ENCODE measurements at places on chromosomes 3 and 15.

DNA sequence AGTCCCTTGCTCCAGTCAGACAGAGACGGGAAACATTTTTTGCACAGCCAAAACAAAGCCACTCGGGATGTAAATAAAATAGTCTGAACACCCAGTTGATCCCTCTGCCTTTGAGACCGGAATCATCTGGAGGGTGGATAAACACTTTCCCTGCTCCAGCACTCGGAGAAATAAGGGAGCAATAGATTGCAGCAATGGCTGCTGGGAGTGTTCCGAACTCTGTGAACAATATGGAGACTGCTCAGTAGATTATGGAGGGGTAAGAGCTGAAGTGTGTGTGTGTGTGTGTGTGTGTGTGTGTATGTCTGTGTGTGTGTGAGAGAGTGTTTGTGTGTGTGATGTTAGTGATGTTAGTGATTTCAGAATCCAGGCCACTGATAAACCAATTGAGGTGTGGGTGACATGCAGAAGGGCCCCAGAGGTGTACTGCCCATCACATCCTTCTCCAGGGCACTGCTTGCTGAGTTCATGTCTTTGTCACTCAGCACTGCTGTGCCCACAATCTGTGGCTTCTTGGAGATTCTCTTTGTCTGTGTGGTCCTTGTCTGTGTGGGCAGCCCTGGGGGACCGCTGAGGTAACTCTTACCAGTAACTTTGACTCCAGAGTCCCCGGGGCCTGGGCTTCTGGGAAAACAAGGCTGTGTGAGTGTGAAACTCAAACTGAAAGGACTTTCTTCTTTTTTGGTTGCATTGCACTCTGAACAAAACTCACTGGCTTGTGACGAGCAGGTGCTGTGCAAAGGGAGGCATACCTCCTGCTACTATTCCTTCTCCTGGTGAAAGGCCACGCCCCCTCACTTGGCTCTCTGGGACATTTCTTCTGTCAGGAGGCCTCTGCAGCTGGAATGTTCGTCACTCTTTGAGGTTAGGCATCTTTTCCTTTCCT is 23.0 kb downstream of the CRYGS start:
- DNase-seq: no peak

DNA sequence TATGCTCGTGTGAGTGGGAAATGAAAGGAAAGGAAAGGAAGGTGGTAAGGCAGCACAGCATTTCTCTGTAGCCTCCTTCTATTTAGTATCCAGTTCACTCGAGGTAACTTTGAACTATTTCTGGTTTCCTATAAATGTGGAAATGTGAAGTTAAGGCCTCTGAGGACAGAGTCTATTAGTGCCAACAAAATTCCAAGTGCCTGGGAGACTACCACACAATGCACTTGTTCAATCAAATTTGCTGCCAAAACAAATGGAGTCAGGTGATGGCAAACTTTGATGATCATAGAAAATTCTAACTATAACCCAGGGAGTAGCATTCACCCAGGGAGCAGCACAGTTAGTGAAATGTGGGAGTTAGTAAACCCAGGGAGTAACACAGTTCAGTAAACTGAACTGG is 155.1 kb downstream of the ALCAM start:
- no peak for DNase-seq

- DNase-seq: no peak
Observed at GRCh38 chr3:157089455-157090221, 70.3 kb downstream of the CCNL1 start.

GRCh38 chr3:192884777-192885773 is 32.6 kb downstream of the MB21D2 start:
- peak; percentile 78 for DNase-seq

DNA sequence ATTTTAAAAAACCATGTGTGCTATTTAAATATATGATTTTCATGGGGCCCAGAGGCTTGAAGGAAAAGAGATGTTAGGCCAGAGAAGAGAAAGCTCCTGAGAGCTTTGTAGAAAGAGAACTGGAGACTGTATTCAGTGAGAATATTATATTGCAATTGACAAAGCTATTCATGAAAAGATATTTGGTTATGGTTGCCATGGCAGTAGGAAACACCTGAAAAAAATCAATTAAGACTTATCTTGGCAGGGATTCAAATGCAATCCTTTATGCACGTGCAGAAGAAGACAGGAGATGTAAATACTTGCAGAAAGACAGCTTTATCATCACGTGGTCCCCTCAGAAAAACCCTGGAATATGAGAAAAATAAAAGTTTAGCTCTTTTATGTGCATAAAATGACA is 636.0 kb upstream of the TBL1XR1 start:
- DNase-seq: no peak

DNA sequence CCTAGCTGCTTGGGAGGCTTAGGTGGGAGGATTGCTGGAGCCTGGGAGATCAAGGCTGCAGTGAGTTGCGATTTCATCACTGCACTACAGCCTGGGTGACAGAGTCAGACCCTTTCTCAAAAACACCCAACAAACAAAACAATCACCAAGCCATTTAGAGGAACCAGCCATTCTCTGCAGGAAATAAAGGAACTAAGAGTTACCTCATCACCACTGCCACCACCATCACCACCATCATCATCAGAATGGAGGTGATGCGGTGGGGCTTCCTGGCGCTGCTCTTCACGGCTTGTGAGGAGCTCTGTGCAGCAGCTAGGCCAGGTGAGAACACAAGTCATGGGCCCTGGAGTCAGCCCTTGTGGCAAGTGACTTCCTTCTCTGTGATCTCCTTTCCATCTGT is 37.7 kb upstream of the KLHL25 start:
- DNase-seq: no peak

DNA sequence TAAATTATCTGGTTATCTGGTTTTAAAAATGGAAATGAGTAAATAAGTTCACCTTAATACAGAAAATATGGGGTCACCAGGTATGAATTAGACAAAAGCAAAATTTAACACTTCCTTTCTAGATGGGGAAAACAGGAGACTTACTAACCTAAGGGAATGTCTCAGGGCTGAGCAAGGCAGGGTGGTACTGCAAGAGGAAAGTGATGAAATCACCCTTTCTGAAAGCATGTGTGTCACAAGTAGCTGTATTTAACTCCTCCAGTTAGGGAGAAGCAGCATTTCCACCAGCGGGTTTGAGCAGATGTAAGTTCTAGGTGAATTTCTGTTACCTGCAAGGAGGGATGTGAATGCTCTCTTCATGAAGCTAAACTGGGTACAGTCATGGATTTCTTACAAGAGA is 629.1 kb downstream of the MECOM start:
- DNase-seq: no peak

GRCh38 chr3:16476636-16477035 is 36.9 kb downstream of the RFTN1 start:
- DNase-seq: peak; percentile 95

DNA sequence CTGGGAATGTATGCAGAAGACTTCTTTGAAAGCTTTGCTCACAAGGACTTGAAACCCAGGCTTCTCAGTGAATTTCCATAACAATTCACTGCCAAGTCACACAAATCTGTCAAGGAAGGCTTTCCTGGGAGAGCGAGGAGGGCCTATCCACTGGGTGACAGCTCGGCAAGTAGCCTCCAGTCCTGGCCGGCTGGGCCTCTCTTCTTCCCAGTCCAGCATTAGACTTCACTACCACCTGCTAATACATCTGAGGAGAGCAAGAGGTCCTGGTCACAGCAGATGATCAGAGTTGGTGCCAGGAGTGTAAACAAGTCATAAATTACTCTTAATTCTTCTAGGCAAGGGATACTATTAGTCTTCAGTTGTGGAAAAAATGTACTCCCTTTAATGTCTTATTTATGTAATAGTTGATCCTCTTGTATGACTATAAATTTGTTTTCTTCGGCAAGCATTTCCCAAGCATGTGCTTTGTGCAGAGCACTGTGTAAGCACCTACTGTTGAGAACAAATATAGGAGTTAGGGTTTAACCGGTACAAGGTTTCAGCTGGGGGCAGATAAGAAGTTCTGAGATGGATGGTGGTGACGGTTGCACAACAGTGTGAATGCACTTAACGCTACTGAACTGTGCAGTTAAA is 162.9 kb downstream of the VGLL4 start:
- DNase-seq: no peak

GRCh38 chr3:159919873-159920272 is 68.8 kb upstream of the IL12A start:
- DNase-seq: no peak

GRCh38 chr3:83218383-83219200 is 1457.1 kb upstream of the GBE1 start:
- DNase-seq: no peak

GRCh38 chr3:155581579-155581978 is 163.3 kb downstream of the PLCH1 start:
- DNase-seq: no peak

- DNase-seq: no peak
Observed at GRCh38 chr3:72229952-72230351, 445.0 kb upstream of the PROK2 start.

DNA sequence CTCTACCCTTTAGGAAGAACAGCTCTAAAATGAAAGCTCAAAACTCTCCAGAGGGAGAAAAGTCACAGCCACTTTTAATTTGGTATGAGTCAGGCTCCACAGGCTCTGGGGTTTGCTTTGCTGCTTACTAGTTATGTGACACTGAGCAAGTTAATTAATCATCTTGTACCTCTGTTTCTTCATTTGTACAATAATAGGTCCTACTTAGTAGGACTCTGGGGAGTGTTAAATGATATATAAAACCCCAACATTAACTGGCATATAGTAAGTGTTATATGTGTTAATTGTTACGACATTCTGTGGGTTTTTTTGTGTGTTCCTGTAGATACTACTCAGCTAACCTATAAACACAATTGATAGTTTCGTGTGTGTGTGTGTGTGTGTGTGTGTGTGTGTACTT is 6.6 kb downstream of the ACKR2 start:
- DNase-seq: no peak

GRCh38 chr3:193230610-193231009 is 10.4 kb upstream of the PLAAT1 start:
- no peak for DNase-seq

GRCh38 chr3:101501783-101502182 is 11.2 kb downstream of the SENP7 start:
- no peak for DNase-seq

DNA sequence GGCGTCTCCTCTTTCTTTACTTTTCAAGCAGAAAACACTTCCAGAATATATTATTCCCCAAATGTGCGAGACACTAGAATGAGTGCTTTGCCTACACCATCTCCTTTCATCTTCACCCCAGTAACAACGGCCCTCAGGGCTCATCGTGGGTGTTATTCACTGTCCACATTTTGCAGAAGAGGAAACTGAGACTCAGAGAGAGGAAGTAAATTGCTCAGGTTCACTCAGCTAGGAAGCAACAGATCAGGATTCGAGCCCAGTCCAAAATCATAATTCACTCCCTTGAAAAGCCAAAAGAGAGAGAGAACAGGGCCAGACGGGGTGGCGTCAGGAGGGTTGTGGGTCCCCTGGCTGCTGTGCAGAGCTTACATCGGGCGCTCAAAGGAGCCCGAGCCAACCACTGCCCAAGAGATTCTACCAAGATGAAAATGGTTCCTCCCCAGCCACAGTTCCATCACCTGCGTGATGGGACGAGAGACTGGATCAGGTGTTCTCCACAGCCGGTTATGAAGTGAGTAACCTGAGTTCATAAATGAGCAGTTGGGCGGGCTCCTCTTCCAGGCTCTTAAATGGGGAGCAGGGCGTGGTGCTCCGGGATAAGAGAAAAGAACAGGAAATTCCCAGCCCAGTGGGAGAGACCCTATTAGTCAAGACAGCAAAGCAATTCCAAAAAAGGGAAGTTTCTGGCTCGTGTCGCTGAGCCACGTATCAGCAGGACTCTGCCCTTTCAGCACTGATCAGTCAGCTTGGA is 48.6 kb upstream of the FLNB start:
- no peak for DNase-seq

DNA sequence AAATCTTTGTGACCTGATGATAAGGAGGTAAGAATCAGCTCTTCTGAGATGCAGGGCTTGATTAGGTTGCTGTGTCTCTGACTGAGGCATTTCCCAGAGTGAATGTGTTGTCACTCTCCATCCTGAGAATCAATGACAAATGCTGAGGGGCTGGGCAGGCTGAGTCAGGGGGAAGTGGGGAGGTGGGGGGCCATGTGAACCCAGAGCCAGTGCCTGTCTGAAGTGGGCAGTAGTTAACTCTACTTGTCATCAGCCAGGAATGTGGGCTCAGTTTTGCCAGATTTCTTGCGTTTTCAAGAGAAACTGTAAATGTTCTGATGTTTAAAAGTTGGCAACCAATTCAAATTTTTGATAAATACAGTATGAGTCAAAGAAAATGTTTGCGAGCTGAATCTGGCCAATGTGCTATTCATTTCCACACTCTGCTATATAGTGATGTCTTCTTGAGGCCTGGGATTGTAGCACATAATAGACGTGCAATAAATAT is 3.1 kb upstream of the BNC1 start:
- DNase-seq: peak; percentile 90

DNA sequence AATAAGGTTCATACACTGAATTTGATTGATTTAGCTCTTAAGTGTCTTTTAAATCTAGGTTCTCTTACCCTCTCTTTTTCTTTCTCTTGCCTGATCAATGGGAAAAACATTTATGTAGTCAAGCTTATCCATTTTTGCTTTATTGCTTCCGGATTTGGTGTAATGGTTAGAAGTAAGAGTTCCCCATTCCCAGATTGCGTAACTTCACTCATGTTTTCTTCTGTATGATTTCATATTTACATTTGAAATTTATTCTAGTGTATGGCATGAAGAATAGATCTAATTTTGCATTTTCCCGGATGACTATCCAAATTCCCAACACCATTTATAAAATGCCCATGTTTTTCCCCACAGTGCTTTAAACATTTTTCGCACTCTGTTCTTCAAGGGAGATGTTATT is 27.9 kb upstream of the SV2B start:
- no peak for DNase-seq

- no peak for DNase-seq
Observed at GRCh38 chr15:62900071-62900802, 142.3 kb upstream of the TPM1 start.

DNA sequence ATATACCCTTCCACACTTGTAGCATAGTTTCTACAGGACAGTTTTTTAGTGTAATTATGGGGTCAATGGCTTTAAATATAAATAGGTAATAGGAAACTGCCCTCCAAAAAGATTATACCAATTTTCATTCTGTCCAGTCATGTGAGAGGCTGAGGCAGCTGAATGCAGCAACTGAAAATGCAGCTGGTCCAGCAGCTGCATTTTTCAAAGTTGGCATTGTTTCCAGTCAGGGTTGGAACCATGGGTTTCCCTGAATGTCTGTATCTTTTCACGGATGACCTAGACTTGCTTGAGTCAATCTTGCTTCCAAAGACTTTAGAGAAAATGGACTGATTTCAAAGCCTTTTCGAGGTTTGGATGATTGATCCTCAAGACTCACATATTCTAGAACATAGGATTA is 9.9 kb upstream of the KNL1 start:
- DNase-seq: no peak

GRCh38 chr3:38990621-38991020 is 61.1 kb downstream of the SCN11A start:
- DNase-seq: no peak

DNA sequence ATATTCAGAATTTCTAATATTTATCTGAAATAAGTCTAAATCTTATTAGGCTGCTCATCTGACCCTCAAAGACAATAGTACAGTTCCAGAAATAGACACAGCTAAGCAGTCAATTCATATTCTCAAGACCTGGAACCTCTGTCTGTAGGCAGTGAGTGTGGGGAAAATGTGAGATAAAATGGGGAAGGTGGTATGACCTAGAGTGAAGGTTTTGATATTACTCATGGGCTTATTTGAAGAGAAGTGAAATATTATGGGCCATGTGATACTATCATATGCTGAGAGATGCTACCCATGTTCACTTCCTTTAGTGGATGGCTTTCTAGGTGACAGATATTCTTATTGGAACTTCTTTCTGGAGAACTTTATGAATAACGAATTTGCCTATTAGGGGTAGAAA is 33.5 kb downstream of the TGFBR2 start:
- no peak for DNase-seq
